ENCODE measurements at places on chromosomes 4 and X. TPM values are rescaled to one million over a fixed set of nuclear protein-coding genes. Genes with fewer than 3 reads are reported as not detected.

ALAS2 gene
- total RNA-seq, result not detected

DNA sequence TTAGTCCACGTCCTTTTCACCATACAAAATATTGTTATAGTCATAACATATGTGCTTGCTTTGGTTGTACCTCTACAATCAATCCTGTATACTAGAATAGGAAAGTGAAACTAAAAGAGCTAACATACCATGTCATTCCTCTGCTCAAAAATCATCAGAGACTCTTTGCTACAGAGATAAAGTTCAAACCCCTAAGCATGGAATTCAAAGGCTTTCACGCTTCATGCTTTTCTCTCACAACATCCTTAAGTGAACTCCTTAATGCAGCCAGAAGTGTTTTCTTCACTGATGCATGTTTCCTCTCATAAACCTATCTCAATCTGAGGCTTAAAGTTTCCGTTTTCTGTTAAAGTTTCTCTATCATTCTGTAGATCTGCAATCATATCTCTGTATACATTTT is 744.6 kb upstream of the IGFBP7 start:
- H3K27me3 ChIP-seq, result no peaks in the 10 kb centered on the region
- no peak overlapping the region for H3K27ac ChIP-seq
- no peaks in the 10 kb centered on the region for H3K4me1 ChIP-seq
- no peak for DNase-seq
- no peaks in the 10 kb centered on the region for H3K36me3 ChIP-seq
- no peak overlapping the region for H3K4me3 ChIP-seq

DNA sequence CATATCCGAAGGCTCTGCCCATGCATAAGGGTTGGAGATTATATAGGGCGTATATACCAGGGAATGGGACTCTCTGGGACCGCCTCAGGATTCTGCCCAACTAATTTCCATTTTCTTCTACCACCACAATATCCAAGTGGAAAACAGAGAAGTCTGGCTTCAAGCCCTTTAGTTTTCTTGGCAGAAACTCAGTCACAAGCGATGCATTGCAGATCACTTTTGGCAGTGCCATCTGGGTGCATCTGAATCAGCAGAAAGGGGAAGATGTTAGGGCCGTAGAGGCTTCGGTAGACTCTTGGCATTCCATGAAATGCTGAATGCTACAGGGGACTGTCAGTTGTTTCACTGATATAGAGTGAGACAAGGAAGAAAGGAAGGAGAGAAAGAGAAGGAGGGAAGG is 94.1 kb upstream of the FAM9B start:
- H3K27me3 ChIP-seq, result no peaks in the 10 kb centered on the region
- no peak for DNase-seq
- no peak overlapping the region for H3K27ac ChIP-seq
- H3K4me1 ChIP-seq, result peaks cover 17% of the 10 kb centered on the region

GRCh38 chrX:46311581-46312120 is 233.6 kb downstream of the ZNF674 start:
- no peaks in the 10 kb centered on the region for H3K36me3 ChIP-seq
- H3K27me3 ChIP-seq, result peaks cover 5% of the 10 kb centered on the region
- peak overlapping the region; percentile 35 for H3K4me3 ChIP-seq
- H3K27ac ChIP-seq, result peak overlapping the region; percentile 19
- no peak for DNase-seq

KIF4A gene
- total RNA-seq, result 28.7 TPM

DNA sequence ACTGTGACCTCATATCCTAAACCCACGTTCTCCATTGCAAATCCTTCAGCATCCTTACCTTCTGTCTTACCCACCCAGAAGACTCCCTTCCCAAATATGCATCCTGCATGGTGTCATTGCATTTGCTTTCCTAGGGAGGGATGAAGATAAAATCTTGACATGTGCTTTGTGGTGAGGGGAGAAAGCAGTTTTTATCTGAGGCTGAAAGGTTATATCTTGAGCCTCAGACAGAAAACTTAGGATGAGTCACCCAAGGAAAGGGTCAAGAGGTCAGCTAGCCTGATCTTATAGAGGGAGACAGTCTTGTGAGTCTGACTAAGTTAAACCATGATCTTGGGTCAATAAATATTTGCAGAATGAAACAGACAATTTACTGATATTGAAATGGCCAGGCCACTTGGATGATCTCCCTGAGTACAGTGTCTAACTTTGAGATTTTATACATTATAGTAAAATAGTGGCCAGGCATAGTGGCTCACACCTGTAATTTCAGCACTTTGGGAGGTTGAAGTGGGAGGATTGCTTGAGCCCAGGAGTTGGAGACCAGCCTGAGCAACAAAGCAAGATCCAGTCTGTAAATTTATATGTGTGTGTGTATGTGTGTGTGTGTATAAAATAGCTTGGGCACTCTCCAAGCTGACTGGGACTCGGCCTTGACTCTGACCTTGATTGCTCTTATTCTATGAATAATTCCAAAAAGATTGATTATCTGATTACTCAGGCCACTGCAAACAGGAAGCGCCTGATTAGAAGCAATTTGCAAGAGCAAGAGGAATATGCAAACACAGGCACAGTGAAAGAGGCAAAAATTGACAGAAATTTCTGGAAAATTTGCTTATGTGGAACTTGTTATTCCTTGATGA is 15.4 kb upstream of the FAM9C start:
- H3K27ac ChIP-seq, result no peak overlapping the region
- H3K4me1 ChIP-seq, result peaks cover 36% of the 10 kb centered on the region
- peaks cover 30% of the 10 kb centered on the region for H3K27me3 ChIP-seq
- DNase-seq, result no peak
- no peak overlapping the region for H3K4me3 ChIP-seq
- peaks cover 36% of the 10 kb centered on the region for H3K36me3 ChIP-seq

DNA sequence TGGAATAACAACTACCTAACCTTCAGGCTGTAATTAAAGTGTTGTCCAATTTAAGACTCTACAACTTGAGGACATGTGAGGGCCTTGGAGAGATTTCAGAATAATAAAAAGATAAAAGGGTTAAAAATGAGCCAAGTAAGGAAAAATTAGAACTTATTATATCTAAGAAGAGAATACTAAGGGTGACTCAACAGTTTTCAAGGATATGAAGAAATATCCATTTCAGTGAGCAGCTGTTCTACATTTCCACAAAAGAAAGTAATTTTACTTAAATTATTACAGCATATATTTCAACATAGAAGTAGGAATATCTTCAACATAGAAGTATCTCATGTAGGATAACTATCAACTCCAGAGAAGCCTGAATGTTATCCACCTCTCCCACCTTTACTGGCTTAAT is 11.3 kb downstream of the SNX12 start:
- DNase-seq, result no peak
- no peak overlapping the region for H3K4me3 ChIP-seq
- H3K27ac ChIP-seq, result no peak overlapping the region
- H3K36me3 ChIP-seq, result peaks cover 4% of the 10 kb centered on the region
- peaks cover 21% of the 10 kb centered on the region for H3K4me1 ChIP-seq
- H3K27me3 ChIP-seq, result no peaks in the 10 kb centered on the region

HTR2C gene
- total RNA-seq, result not detected

GRCh38 chr4:173231916-173232315 is 63.3 kb downstream of the GALNT7 start:
- H3K4me3 ChIP-seq, result no peak overlapping the region
- no peak for DNase-seq
- H3K4me1 ChIP-seq, result peaks cover 6% of the 10 kb centered on the region
- H3K36me3 ChIP-seq, result no peaks in the 10 kb centered on the region
- H3K27me3 ChIP-seq, result no peaks in the 10 kb centered on the region
- peak overlapping the region; percentile 17 for H3K27ac ChIP-seq

BTC gene
- total RNA-seq, result not detected

DNA sequence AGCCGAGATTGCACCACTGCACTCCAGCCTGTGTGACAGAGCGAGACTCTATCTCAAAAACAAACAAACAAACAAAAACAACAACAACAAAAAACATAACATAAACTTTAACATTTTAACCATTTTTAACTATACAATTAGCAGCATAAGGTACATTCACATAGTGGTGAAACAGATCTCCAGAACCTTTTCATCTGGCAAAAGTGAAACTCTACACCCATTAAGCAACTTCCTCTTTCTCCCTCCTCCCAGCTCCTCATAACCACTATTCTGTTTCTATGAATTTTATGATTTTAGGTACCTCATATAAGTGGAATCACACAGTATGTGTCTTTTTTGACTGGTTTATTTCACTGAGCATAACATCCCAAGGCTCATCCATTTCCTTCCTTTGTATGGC is 103.6 kb downstream of the FAM13A start:
- no peak overlapping the region for H3K4me3 ChIP-seq
- H3K36me3 ChIP-seq, result no peaks in the 10 kb centered on the region
- no peak for DNase-seq
- no peak overlapping the region for H3K27ac ChIP-seq
- peaks cover 21% of the 10 kb centered on the region for H3K4me1 ChIP-seq
- H3K27me3 ChIP-seq, result no peaks in the 10 kb centered on the region

- H3K4me3 ChIP-seq, result no peak overlapping the region
- H3K27me3 ChIP-seq, result no peaks in the 10 kb centered on the region
- no peaks in the 10 kb centered on the region for H3K36me3 ChIP-seq
- H3K4me1 ChIP-seq, result no peaks in the 10 kb centered on the region
- H3K27ac ChIP-seq, result no peak overlapping the region
Measured at GRCh38 chrX:35841872-35842271, 43.7 kb downstream of the MAGEB16 start.

PHEX gene
- total RNA-seq, result 1.9 TPM

DNA sequence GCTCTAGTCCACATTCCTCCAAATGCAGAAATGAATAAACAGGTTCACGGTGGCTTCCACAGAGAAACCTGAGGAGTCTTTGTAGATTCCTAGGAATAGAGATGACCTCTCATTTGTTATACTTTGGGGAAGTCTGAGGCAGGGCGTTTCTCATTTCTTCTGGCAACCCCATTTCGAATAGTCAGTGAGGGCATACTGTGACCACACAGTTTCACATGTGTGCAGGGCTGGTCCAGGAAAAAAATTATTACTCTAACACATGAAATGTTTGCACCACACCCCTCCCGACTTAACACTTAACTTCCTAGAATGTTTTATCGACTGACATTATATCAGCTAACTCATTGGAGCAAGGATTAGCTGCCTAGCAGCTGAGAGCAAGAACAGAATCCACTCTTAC is 12.0 kb downstream of the FRMD7 start:
- H3K27me3 ChIP-seq, result peaks cover 43% of the 10 kb centered on the region
- no peak overlapping the region for H3K4me3 ChIP-seq
- H3K4me1 ChIP-seq, result peaks cover 5% of the 10 kb centered on the region
- no peak for DNase-seq
- no peaks in the 10 kb centered on the region for H3K36me3 ChIP-seq

CNKSR2 gene
- 7.6 TPM for total RNA-seq

MTHFD2L gene
- 9.7 TPM for total RNA-seq

- no peak overlapping the region for H3K27ac ChIP-seq
- no peak overlapping the region for H3K4me3 ChIP-seq
- H3K36me3 ChIP-seq, result no peaks in the 10 kb centered on the region
- H3K27me3 ChIP-seq, result no peaks in the 10 kb centered on the region
- DNase-seq, result no peak
Measured at GRCh38 chr4:145528601-145529000, 46.9 kb downstream of the SMAD1 start.

DNA sequence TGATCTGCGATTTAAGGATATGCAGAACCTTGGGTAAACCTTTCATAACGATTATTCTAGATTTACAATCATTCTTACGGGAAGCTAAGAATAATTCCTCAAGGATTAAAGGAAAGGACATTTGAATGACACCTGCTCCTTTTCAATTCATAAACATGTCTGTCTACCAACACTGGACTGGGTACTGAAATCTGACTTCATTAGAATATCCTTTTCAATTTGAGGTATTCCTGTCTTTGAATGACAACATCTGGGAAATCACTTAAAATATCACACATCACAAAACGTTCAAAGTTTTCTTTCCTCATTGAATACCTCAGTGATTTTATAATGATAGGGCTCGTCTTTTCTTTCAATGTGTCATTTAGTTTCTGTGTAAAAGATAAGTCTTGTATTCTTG is 87.7 kb downstream of the CFAP47 start:
- H3K27ac ChIP-seq, result no peak overlapping the region
- no peak for DNase-seq
- H3K36me3 ChIP-seq, result no peaks in the 10 kb centered on the region
- no peaks in the 10 kb centered on the region for H3K4me1 ChIP-seq
- H3K4me3 ChIP-seq, result no peak overlapping the region

DNA sequence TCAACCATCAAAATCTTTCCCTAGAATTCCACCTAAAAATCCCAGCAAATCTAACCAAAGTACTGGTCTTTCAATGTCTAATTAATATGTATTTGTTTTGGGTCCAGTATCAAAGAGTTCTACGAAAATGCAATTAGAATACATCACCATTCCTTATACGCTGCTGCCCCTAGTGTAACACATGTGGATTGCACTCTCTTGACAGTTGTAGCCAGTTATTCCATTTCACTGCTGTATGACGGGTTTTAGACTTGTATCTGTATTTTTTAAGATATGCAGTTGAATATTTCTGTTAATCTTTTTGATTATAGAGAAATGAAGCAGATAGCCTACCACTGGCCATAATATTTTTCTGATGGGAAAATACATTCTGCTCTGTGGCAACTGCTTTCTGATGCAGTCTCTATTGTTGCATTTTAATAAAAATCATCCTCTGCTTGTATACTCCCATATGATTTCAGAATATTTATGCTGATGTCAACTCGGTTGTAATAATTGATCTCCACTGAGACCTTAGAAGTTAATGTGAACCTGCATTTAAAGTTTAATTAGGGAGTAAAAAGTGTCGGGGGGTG is 17.1 kb upstream of the PAGE2B start:
- H3K27ac ChIP-seq, result peak overlapping the region; percentile 70
- H3K36me3 ChIP-seq, result no peaks in the 10 kb centered on the region
- H3K4me1 ChIP-seq, result peaks cover 13% of the 10 kb centered on the region
- H3K4me3 ChIP-seq, result peak overlapping the region; percentile 91

DNA sequence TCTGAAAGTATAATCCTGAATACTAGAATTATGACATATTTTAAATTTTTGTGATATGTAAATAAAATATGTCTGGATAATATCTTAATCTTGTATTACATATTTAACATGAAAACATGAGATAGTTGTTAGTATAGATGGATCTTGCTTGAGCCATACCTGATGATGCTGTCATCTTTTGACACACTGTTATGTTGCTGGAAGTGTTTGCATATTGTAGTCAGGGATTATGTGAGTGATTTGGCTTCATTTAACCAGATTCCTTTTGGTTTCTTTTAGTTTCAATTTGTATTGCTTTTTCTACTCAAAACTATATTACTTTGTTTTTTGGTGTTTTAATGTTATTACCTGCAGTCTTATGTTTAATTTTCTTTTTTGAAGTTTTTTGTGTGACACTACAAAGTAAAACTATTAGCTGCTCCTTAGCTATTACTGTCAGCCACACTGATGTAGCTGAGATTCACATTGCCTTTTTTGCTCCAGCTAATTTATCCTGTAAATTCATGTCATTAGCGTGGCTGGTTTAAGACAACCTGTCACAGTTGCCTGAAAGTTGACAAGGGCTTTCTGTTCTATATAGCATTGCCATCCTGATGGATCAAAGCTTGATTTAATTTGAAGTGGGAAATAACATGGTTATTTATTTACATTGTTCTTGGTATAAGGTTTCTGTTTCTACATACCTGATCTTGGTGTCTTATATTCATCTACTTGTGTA is 33.7 kb downstream of the METAP1 start:
- DNase-seq, result no peak
- peaks cover 53% of the 10 kb centered on the region for H3K4me1 ChIP-seq
- H3K36me3 ChIP-seq, result peaks cover 12% of the 10 kb centered on the region
- H3K27ac ChIP-seq, result peak overlapping the region; percentile 44

All from activated T-cell treated with anti-CD3 and anti-CD28 coated beads, Interleukin-2, amount 50 U/mL, for 72 hours (primary cell).